Anterior cingulate cortex (tissue), 58 donors: ENCODE measurements at places on chromosomes 5 and 9.

DNA sequence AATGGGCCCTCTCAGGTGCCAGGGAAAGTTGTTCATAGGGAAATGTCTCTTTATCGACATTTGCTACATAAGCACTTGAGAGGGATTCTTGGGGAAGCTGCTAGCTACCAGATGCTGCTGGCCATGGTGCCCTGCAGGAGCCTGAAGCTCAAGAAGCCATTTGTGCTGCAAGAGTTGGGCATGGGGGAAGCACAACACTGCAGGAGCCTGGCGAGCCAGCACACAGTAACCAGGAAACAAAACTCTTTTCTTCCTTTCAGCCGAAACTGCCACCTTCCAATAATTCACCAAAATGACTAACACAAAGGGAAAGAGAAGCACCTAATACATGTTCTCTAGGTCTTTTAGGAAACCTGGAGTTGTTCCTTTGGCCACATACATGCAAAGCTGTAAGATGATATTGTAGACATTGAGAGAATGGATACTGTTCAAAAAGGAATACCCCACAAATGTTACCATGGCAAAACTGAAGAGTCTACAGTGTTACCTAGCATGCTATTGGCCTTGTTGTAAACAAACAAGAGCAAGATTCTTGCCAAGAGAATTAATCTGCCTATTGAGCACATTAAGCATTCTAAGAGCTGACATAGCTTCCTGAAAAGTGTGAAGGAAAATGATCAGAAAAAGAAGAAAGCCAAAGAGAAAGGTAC lies 26.1 kb upstream of the LARP1 start:
- DNase-seq: no peak

DNA sequence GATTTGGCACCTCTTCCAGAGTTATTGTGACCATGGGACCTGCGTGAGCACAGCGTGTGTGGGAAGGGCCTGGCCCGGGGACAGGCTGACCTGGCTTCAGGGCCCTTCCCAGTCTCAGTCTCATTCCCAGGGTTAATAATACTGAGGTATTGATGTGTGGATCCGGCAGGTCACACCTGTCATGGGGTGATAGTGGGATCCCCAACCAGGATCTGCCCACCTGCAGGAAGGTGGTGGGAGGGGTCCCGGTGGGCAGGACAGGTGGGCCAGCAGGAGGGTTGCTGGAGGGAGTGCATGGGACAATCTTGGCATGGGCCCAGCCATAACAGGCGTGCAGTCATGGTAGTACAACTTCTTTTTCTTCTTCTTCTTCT lies 55.4 kb downstream of the COL15A1 start:
- DNase-seq: no peak

GRCh38 chr5:135126688-135127438 lies 92.8 kb upstream of the PITX1 start:
- no peak for DNase-seq

- DNase-seq: no peak
These were observed 255.9 kb downstream of the FSTL4 start for GRCh38 chr5:133356396-133356983.

GRCh38 chr9:133869674-133870405 lies 122.3 kb downstream of the VAV2 start:
- no peak for DNase-seq

- DNase-seq: no peak
These were observed 212.3 kb upstream of the ARRDC3 start for GRCh38 chr5:91595424-91595823.

- no peak for DNase-seq
These were observed 4.1 kb downstream of the SAXO1 start for GRCh38 chr9:19028835-19029451.

DNA sequence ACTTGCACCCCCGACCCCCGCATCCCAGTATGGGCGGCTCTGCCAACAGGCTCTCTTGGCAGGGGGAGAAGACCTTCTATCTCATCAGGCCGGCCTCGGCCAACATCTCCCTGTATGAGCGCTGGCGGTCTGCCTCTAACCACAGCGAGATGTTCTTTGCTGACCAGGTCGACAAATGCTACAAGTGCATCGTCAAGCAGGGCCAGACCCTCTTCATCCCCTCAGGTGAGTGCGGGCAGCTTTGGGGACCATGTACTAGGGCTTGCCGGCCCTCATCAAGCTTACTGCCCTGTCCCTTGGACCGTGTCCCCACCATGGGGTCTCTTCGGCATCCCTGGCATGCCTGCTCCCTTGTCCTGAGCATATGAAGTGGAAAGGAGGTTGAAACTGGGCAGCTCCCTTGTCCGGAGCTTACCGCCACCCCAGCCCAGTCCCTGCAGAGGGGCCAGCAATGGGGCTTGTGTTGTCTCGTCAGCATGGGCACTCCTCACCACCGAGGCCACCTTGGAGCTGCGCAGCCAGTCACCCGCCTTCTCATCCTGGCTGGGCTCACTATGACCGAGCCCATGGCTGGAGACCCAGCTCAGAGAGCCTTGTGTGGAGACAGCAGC lies 78.1 kb downstream of the PHF2 start:
- no peak for DNase-seq

DNA sequence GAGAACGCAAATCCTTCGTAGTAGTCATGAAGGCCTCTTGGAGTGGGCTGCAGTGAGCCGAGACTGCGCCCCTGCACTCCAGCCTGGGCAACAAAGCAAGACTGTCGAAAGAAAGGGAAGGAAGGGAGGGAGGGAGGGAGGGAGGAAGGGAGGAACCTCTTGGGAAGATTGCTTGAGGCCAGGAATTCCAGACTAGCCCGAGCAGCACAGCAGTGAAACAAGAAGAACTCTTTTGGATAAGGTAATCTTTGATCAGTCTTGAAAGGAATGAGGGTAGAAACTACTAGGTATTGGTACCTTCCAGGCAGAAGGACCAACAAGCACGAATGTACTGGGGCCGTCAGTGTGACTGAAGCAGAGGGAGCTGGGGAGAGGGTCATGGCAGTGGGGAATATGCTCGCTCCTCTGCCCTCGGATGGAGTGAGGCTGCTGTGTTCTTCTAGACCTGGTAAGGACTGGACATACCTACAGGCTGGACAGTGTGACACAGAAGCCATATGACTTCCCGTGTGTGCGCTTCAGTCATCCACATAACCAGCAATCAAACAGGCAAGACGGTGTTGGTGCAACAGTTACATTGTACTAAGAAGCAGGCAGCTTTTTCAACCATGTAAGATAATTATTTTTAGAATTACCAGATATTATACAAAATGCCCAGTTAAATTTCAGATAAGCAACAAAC lies 45.2 kb downstream of the P4HA2 start:
- DNase-seq: no peak

DNA sequence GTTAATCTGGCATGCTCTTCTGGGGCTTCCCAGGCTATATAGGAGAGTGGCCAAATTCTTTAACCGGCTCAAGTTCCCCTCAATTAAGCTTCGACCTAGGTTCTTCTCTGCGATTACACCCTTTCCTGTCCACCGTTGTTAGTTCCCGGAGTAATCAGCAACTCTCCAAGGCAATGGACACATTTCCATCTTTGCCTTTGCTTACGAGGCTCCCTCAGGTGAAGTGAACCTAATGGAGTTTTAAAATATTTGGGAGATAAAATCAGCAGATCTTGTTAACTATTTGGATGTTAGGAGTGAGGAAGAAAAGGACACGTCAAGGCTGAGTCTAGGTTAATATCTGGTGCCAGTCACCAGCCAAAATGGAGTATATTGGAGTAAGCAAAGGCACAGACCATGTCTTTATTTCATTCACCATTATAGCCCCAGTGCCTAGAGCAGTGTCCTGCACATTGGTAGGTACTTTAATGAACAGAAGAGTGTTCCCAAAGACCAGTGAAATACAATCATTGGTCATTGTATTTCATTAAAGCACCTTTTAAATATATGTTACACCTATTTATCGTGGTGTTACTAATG lies 515 bp downstream of the UTP15 start:
- DNase-seq: no peak

DNA sequence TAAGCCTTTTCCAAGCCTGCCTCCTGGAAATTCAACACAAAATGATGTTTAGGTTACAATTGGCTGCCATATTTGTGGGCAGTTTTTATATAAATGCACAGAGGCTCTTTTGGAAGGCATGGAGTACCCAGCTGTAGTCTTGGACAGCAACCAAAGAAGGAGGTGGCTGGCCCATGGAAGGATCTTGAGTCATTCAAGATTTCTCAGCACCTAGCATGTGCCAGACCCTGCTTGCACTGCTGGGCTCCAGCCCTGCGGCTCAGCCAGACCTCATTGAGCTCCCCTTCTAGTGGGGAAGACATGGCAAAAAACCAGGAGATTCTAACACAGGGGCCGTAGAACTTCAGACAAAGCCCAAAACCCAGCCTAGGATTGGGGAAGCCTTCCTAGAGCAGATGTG lies 22.1 kb downstream of the JADE2 start:
- DNase-seq: no peak

GRCh38 chr9:104745852-104746251 lies 1.6 kb upstream of the NIPSNAP3A start:
- no peak for DNase-seq
